ENCODE measurements at places on chromosomes 3 and 15.

- DNase-seq: no peak
Observed at GRCh38 chr3:2940062-2940461, 170.1 kb downstream of the IL5RA start.

- DNase-seq: no peak
Observed at GRCh38 chr3:81776643-81777042, 15.2 kb upstream of the GBE1 start.

DNA sequence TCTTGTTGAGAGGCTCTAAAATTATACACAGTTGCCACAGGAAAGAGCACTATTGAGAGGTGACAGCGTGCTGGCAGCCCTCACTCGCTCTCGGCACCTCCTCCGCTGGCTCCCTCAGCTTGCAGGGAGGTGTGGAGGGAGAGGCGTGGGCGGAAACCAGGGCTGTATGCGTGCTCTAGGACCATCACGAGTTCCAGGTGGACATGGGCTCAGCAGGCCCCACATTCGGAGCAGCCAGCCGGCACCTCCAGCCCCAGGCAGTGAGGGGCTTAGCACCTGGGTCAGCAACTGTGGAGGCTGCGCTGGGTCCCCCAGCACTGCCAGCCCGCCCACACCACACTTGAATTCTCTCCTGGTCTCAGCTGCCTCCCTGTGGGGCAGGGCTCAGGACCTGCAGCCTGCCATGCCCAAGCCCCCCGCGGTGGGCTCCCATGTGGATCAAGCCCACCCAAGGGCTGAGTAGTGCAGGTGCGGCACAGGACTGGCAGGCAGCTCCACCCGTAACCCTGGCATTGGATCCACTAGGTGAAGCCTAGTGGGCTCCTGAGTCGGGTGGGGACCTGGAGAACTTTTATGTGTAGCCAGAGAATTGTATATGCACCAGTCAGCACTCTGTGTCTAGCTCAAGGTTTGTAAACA is 460.6 kb upstream of the ALCAM start:
- DNase-seq: no peak

GRCh38 chr3:65485826-65486469 is 552.8 kb downstream of the MAGI1 start:
- no peak for DNase-seq

- no peak for DNase-seq
Observed at GRCh38 chr15:23415321-23415865, 31.6 kb downstream of the GOLGA6L2 start.

- no peak for DNase-seq
Observed at GRCh38 chr3:115022199-115022598, 124.9 kb downstream of the ZBTB20 start.

- no peak for DNase-seq
Observed at GRCh38 chr3:45067486-45067885, 41.4 kb downstream of the CLEC3B start.

GRCh38 chr15:43776101-43776717 is 557 bp downstream of the ELL3 start:
- DNase-seq: no peak

GRCh38 chr3:157865352-157866000 is 240.7 kb downstream of the SHOX2 start:
- peak; percentile 1 for DNase-seq

- no peak for DNase-seq
Observed at GRCh38 chr3:176697284-176697889, 499.9 kb downstream of the TBL1XR1 start.

GRCh38 chr3:83625261-83625660 is 1333.5 kb upstream of the CADM2 start:
- DNase-seq: no peak

- DNase-seq: no peak
Observed at GRCh38 chr15:57685306-57686095, 21.0 kb upstream of the POLR2M start.

GRCh38 chr3:174529298-174529697 is 329.8 kb upstream of the NAALADL2 start:
- DNase-seq: no peak

DNA sequence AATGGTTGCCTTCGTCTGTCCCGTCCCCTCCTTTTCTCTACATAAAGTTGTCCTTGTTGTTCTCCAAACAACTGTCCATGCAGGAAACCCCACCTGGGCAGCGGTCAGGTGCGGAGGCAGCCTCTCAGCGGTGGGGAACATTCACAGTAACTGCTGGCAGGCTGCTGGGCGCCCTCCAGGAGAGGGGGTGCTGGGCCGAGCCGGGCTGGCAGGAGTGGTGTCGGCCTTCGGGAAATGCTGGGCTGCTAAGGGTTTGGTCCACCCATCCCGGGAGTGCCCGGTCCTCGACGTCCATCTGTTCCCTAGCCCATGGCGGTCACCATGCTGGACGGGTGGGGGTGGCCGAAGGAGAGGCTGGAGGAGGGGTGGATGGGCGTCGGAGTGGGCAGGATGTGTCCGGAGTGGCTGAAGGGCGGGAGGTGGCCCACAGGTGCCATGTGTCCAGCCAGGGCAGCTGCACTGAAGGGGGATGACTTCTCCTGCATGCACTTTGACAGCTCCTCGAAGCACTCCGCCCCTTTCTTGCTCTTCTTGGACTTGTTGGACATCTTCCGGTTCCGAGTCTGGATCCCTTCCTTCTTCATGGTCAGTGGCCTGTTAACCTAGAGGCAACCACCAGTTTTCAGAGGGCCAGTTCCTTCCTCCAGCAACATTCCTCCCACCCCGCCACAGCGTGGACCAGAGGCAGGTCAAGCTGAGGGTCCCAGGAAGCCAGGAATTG is 12.1 kb downstream of the GATA2 start:
- DNase-seq: no peak

- no peak for DNase-seq
Observed at GRCh38 chr3:99579246-99579645, 59.1 kb upstream of the COL8A1 start.

- DNase-seq: no peak
Observed at GRCh38 chr3:36302158-36302509, 78.2 kb upstream of the STAC start.

GRCh38 chr3:193897288-193897687 is 238.7 kb upstream of the HES1 start:
- no peak for DNase-seq

- DNase-seq: no peak
Observed at GRCh38 chr15:40280260-40281056, 2.4 kb downstream of the ANKRD63 start.

DNA sequence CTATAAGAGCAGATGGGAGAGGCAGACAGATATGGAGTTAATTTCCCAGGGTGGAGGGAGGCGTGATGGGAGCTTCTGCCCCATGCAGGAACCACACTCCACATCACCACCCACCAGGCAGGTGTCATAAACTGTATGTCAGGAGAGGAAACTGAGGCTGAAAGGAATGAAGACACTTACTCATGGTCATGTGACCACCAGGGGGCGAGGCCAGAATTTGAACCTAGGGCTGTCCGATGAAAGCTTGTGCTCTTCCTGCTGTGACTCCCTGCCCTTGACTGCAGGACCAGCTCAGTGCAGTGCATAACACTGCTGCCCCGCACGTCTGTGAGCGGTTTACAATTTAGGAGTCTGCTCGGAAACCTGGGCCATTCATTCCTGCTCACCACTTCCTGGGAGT is 28.8 kb downstream of the NUP210 start:
- DNase-seq: no peak

All from stimulated activated CD8-positive, alpha-beta memory T cell treated with anti-CD3 and anti-CD28 coated beads, Interleukin-7, amount 100 ng/mL, for 48 hours (primary cell).